ENCODE measurements at places on chromosomes 6 and 20.

GRCh38 chr6:157599191-157599590 is 218.2 kb downstream of the ZDHHC14 start:
- no peak for DNase-seq

DNA sequence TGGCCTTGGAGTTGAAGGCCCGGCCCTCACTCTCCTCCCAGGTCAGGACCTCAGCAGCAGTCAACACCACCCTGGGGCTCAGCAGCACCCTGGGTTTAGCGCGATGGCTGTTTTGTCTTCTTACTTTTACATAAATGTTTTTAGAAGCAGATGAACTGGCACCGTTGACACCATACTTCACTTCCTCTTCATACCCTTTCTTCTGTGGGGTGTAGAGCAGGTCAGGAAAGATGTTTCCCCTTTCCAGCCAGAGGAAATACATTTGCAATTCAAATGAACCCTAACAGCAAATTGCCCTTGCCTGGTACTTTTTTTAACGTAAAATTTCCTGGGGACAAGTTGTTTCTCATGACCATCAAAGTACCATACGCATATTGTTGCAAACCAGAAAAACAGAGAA is 54.7 kb upstream of the SNX9 start:
- no peak for DNase-seq

DNA sequence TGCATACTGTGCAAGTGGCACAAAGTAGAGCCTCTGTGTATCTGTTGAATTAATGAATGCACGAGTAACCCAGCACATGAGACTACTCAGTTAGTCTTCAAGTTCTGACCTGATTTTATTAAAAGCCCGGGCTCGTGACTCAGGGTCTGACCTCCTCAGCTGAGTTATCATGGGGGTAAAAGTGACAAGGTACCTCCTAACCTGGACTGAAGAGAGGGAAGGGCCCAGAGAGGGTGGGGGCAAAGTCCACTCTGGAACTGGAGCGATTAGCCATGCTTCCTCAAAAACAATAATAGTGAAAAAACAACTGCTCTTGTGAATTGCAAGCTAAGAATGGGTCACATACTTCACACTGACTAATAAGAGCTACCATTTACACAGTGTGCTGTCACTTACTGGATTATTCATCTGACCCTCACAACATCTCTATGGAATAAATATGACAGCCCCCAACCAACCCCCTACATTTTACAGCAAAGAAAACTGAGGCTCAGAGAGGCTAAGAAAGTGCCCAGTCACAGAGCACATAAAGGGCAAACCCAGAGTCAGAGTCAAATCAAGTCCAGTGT is 26.7 kb downstream of the TRERF1 start:
- DNase-seq, result no peak

GRCh38 chr6:167546611-167547327 is 221.9 kb downstream of the TTLL2 start:
- no peak for DNase-seq

GRCh38 chr6:149950423-149950822 is 8.6 kb downstream of the ULBP2 start:
- no peak for DNase-seq

DNA sequence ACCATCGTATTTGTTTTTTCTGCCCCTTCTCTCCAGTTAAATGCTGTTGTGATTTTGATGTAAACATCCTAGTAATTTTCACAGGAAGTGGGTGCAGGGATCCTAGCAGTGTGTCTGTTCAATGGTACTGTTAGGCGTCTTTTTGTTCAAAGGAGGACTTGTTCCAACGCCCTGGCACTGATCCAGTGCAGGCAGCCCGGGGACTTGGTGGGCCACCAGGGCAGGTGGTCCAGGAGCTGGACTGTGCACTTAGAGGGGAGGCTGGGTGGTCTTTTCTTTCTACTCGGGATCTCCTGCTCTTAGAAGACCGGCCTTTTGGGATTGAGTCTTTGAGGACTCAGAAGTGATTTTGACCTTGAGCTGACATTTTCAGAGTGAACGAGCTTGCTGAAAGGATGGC is 41.1 kb upstream of the NKX2-2 start:
- DNase-seq, result no peak

DNA sequence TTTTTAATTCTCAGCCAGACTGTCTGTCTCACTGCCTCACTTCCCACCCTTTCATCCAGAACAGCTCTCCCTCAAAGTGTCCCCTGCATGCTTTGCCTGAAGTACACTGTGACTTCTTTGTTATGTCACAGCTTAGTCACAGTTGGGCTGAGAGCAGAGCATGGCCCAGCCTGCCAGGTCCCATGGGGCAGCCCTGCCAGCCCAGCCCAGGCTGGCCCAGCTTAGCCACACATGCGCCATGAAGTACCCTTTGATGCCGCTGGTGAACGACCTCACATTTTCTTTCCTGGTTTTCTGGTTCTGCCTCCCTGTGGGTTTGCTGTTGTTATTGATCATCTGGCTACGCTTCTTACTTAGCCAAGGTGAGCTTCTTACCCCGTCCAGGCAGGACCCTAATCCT is at the start of gene ADIG:
ADIG (plus strand) TSS at position 185 of the 400 bp plus-strand sequence; CDS start at position 239, 54 bp downstream.
- no peak for DNase-seq

- no peak for DNase-seq
Measured at GRCh38 chr6:14732844-14733757, 512.8 kb upstream of the JARID2 start.

GRCh38 chr20:4916971-4917881 is 84.1 kb downstream of the SLC23A2 start:
- DNase-seq, result no peak

GRCh38 chr20:17538517-17539170 is 7.5 kb upstream of the BFSP1 start:
- DNase-seq, result no peak

DNA sequence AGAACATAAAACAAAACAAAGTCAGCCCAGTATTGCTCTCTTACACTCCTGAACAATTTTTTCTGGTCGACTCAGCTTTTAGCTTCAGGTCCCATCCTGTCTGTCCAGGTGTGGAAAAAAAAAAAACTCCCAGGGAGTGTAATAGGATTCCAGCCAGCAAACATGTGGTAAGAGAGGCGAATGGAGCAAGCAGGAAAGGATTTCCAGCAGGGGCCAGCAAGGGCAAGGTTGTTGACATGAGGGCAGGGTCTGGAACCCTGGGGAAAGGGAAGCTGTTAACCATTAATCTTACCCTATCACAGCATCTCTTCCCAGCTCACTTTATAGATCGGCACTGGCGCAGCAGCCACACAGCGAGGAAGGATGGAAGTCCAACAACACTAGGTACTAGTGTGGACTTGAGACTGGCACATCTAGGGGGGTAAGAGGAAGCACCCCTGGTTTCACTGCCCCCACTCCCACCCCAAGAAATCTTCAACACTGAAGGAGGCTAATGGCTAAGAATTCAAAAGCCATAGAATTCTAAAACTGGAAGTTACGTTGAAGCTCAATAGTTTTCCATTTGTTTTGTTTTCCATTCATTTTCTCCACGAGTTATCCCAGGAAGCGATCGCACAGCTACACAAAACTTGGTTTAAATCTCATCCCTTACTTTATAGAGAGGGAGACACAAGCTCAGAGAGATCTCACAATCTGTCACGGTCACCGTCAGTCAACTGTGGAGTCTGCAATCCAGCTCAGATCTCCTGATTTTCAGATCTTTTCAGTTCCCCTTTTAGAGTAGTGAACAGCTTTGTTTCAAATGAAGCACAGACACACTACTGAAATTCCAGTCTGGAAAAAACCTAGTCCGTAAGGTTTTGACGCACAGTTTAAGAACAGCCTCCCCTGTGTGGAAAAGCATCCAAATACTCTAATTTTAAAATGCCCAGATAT is 53.3 kb downstream of the SLC22A23 start:
- DNase-seq, result no peak

- DNase-seq, result no peak
Measured at GRCh38 chr20:45073221-45073620, 27.7 kb downstream of the KCNS1 start.

- DNase-seq, result no peak
Measured at GRCh38 chr6:97726378-97726777, 443.4 kb upstream of the MMS22L start.

GRCh38 chr20:59819496-59820203 is 113.8 kb downstream of the SYCP2 start:
- DNase-seq, result no peak

- no peak for DNase-seq
Measured at GRCh38 chr20:62067547-62068260, 2.0 kb upstream of the TAF4 start.

DNA sequence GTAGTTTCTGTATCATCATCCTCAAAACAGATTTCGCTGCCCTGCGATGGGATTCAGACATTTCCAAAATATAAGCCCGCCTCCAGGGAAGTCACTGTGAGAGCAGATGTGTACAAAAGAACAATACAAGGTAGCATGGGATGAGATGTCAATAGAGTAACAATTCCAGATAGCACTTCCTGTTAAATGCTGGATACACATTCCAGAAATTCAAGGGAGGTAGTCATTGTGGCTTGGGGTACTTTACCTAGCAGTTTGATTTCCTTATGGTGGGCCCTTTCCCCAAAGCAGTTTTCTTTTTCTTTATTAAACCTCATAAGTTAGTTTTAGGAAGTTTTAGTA is 2.5 kb downstream of the RNF217 start:
- no peak for DNase-seq

GRCh38 chr6:43127877-43128276 is 43.2 kb upstream of the SRF start:
- no peak for DNase-seq

DNA sequence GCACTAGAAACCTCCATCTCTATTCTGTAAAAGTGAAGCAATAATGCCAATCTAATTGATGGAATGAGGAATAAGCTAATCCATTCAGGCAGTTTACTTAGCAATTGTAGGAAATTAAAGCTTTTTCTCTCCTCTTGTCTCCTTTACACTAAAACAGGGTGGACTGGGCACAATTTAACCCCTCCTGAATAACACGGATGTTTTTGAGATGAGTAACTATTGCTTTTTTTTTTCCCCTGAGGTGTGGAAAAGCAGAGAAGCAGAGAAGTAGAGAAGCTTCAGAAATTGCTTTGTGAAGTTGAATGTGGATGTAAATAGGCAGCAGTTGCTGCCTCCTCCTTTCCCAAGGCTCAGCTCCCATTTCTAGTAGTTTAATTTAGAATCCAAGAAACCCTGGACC is 40.0 kb upstream of the GCNT2 start:
- no peak for DNase-seq

- DNase-seq, result no peak
Measured at GRCh38 chr6:63789699-63790098, 154.1 kb downstream of the PHF3 start.

- DNase-seq, result no peak
Measured at GRCh38 chr6:109478222-109478805, 4.7 kb downstream of the ZBTB24 start.

DNA sequence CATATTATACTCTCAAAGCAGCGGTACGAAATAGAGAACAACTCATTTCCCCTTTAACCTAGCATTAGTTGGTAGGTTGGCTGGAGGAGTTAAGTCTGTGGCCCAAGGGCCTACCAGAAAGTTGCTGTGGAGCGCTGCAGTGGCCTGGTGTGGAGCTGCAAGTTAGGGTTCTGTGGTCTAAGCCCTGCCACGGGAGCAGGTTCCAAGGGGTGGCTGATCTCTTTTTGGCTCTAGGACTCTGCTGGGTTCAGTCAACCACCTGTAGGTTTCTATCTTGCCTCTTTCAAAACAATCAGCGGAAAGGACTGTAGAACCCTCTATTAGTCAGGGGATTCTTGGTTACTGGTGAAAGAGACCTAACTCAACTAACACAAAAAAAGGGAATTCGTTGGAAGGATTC is 54.5 kb upstream of the TULP4 start:
- DNase-seq, result no peak

GRCh38 chr6:132388291-132388690 is 13.0 kb downstream of the MOXD1 start:
- DNase-seq, result no peak

DNA sequence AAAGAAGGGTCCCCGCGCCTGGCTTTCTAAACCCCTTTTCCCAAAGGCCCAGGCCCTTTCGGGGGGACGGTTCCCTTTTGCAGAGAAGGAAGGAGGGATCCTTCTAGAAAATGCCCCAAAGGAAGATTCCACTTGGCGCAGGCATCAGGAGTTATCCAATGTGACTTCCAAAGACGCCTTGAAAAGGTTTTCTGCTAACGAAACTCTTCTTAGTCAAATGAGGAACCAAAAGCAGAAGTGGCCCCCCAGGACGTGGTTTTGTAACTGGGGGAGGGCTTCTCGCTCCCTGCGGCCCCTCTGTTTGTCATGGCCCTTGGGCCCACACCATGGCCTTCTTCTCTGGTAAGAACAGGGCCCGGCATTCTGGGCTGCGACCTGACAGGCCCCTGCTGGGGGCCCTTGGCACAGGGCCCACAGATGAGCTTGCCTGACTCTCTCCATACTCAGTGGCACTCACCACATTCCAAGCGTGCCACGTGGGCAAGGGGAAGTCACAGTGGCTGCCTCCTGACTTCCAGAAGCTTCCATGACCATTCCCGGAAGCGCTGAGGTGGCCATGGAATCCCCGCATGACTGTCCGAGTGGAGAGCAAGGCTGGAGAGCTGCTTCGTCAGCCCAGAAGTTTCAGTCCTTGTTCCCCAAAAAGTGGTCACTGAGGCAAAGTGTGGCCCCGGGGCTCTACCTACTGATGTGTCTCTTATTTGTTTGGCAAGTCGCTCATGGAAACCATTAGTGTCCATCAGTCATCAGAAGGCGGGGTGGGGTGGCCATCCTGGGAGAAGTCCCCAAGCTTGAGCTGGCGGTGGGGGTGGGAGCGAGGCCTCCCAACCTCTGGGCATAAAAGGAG is 834 bp upstream of the CTSZ start:
- no peak for DNase-seq

GRCh38 chr6:24766680-24767462 is 7.9 kb upstream of the GMNN start:
- no peak for DNase-seq
